ENCODE measurements at places on chromosomes 11 and 22.

DNA sequence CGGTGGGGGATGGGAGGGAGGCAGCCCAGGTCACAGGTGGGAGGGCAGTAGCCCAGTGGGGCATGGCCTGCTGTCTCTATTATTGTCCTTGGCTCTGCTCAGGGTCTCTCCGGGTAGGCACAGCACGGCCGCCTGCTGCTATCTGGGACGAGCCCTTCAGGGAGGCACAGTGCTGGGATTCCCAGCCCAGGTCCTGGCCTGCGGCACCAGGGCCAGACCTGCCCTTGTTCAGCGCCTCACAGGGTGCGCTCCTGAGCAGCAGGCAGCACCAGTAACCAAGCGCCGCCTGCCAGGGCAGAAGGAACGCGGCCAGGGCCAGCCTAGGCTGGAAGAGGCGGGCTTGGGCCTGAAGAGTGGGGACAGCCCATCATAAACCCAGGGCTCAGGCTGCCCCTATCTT is 151.0 kb downstream of the MPPED1 start:
- no peak for DNase-seq

DNA sequence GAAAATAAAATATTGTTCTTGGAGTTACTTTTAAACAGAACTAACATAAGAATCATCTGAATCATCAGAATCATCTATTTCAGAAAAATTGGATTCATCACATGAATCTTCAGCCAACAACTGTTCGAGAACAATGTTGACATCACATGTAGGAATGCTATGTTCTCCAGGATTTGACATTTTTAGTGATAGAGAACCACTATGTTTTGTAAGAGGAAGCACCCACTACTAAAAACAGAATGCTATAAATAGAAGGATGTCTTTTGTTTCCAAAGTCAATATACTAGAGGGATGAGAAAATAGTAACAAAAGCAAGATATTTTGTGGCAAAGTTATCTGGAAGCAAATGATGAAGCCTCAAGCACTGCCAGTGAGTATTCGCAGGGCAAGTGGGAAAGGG is 263.4 kb upstream of the DDI1 start:
- peak; percentile 1 for DNase-seq

GRCh38 chr11:131928992-131929391 is 558.6 kb downstream of the NTM start:
- peak; percentile 85 for DNase-seq

DNA sequence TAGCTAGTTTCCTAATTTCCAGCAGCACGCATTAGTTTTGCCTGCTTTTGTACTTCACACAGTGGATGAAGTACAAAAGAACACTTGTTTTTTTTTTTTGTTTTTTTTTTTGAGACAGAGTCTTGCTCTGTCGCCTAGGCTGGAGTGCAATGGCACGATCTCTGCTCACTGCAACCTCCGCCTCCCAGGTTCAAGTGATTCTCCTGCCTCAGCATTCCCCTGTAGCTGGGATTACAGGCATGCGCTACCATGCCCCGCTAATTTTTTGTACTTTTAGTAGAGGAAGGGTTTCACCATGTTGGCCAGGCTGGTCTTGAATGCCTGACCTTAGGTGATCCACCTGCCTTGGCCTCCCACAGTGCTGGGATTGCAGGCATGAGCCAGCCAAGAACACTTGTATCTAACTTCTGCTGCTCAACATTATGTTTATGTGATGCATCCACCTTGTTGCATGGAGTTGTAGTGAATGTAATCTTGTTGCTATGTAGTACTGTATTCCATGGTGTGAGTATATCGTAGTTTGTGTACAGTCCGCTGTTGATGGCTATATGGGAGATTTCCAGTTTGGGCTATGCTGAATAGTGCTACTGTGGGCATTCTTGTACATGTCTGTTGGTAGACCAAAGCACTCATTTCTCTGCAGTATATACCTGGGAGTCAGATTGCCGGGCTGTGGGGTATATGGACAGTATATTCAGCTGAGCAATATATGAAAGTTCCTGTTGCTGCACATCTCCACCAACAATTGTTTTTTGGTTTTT is 17.3 kb downstream of the PACS1 start:
- DNase-seq: no peak

DNA sequence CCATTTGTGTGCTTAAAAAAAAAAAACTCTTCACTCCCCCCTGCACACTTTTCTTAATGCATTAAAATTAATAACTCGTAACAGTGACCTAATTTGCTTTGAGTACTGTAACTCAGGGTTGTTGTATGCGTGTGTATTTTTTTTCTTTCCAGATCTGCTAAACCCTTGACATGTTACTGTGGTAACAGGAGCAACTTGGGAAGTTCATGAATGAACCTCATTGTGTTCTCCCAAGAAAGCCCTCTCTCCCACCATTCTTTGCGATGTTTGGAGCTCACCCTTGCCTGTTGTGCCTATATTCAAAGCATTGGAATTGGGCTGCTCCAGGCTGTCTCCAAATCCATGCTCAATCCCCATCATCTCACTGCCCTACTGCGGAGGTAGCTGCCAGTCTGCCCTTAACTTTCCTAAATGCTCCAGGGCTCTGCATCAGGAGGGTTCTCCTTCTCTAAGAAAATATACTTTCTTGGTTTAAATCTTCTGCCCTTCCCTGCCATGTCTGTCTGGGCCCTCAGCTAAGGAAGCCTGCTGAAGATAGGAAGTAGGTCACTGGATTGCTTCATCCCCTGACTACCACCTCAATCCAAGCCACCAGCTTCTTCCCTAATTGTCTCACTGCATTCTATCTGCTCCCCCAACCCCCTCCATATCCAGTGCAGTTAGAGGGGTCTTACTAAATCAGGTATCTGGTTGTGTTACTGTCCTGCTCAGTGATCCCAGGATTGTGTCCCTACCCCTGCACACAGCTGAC is 70.3 kb downstream of the KIRREL3 start:
- DNase-seq: no peak

DNA sequence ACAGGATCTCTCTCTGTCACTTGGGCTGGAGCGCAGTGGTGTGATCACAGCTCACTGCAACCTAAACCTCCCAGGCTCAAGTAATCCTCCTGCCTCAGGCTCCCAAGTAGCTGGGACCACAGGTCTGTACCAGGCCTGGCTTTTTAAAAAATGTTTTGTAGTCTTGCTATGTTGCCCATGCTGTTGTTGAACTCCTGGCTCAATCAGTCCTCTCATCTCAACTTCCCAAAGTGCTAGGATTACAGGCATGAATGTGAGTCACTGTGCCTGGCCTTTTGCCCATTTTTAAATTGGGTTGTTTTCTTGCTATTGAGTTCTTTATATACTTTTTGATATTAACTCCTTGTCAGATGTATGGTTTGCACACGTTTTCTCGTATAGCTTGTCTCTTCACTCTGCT is 33.0 kb upstream of the PITPNB start:
- DNase-seq: peak; percentile 58

DNA sequence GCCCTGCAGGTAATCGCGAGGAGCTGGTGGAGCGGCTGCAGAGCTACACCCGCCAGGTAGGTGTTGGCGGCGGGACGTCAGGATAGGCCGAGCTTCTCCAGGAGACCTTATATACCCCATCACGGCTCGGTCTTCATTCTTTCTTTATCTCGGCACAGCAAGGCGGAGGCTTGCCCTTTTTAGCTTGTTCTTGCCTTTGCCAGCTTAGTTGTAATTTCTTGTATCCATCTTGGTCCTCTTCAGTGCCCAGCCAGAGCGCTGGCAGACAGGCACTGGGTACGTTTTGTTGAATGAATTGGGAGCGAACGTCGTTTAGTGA is 459 bp downstream of the SF3B2 start:
- no peak for DNase-seq

DNA sequence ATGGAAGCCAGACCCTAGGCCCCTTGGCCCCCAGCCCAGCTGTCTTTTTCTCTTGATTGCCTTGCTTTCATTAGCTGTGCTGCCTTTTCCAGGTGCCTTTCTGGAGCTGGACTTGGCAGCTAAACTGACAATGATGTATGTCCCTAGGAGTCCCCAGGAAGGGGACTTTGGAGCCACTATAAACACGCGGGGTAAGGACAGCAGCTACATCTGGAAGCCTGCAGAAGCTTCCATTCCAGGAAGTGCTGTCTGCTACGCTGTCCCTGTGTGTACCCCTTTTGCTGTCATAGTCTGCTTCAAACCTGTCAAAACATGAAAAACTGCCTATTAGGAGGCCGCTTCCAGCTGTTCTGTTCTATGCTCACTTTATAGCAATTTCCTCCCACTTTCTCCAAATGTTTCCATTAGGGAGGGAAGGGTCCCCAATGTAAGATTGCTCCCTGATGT is 153.3 kb upstream of the RAG2 start:
- no peak for DNase-seq

DNA sequence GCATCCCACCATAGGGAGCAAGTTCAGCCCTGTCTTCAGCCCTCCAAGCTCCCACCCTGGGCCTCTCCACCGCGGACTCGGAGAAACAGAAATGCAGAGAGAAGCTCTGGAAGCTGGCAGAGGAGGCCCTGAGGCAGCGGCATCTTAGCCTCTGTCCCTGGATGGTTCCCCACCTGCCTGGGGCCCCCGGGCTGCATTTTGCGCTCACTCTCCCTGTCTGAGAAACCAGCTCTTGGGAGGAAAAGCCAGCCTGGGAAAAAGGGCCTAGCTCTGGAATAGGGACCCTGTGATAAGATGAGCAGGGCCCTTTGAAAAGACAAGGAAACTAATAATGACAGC is 12.0 kb upstream of the SPI1 start:
- no peak for DNase-seq

- DNase-seq: no peak
Measured at GRCh38 chr11:119375337-119376196, 5.9 kb downstream of the USP2 start.

DNA sequence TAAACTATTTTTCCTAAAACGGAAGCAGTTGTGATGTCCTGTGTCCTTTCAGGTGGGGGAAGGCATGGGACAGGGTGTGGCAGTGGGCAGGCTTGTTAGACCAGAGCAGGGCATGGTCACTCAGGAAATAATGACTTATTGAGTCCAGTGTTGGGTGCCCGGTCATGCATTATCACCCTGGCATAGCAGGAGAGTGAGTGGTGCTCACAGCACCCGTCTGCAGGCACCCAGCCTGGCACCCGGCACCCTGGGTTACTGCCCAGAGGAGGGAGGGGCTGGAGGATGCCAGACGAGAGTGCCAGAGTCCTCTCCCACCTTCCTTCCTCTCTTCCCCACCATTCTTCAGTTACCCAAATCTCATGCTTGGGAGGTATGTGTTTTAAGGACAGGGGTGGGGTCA is 59.1 kb downstream of the ST3GAL4 start:
- DNase-seq: no peak

All from suppressor macrophage (primary cell).